ENCODE measurements at places on chromosomes 1 and 21.

GRCh38 chr1:46496505-46496904 is 6.9 kb downstream of the DMBX1 start:
- no peak for DNase-seq

DNA sequence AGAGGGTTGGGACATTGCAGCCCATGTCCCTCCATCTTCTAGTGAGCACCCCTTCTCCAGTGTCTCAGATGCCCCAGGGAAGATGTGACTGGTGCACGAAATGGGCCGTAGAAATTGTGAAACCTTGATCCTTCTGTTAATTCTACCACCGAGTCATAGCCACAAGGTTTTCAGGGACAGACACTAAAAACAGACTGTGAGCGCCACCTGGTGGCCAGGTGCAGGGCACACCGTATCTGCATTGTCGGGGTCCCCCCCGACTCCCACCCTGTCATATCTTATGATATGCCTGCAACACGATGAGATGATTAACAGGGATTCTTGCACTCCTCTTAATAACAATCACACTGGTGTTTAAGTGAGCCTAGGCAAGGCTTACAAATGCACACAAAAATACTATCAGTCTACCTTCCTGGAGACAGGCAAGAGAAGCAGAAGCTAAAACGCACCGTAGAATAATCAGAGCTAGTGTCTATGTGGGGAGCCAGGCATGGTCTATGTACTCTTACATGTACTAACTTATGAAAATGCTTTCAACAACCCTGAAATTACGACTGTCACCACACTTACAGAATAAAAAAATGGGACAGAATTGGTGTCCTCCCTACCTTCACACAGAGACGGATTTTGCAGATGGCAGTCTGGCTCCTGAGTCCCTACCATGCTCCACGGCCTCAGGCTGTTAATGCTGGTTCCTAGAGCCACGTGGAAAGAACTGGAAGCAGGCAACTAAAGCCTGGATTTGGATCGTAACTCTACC is 57.9 kb downstream of the FHAD1 start:
- DNase-seq, result no peak

DNA sequence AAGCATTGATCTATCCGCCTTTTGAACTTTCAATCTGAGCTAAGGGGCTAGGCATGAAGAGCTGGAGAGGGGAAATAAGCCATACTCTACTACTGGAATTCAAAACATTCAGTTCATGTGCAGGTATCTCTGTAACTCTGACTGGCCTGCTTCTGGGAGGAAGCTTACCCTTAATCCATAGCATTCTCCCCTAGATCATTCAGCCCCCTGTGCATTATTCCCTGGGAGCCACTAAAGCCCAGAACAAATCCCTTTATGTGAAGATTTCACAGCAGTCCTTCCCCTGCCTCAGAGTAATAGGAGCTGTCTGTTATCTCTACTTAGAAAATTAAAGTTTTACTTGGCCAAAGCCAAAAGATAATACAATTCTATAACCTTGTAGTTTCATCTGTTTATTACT is 300.7 kb downstream of the SEC16B start:
- no peak for DNase-seq

- no peak for DNase-seq
Observed at GRCh38 chr1:218395916-218396315, 50.8 kb downstream of the TGFB2 start.

- DNase-seq, result no peak
Observed at GRCh38 chr1:182002570-182002969, 58.9 kb downstream of the ZNF648 start.

DNA sequence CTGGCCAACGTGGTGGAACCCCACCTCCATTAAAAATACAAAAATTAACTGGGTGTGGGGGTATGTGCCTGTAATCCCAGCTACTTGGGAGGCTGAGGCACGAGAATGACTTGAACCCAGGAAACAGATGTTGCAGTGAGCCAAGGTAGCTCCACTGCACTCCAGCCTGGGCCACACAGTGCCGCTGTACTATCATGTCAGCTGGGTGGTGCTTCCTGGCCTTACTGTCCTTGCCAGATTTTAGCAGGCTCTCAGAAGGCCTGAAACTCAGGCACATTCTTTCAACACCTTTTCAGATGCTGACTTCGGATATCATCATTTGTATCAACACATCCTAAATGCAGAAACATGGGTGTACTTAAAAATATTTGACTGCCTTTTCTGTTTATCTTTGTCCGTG is 31.6 kb upstream of the NBL1 start:
- no peak for DNase-seq

Data from fibroblast of skin of left biceps (primary cell).